ENCODE measurements at places on chromosomes 3 and 15.

DNA sequence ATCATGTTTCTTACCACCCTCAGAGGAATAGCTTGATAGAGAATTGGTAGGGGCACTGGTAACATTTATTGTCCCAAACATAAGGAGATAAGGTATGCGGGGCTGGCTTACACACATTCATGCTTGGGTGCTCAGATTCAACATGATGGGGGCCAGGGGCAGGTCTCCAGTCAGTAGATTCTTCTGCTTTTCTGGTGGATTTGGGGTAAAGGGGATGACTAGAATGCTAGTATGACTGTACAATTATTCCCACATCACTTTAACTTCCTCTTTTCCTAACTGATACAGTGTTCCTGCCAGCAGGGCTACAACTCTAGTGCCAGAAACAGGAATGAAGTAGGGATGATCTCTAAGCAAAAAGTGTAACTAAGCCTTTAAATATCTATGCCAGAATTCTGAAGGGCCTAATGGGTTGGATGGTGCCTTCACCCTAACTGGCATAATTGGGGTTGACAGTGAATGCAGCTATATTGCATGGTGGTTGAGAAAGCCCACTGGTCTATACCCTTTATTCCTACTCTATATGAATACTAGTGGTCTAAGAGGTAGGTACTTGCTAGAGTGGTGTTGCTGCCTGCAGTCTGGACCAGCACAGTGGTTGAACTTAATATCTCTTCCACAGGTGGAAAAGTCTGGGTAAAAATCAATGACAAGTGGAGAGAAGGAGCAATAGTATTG is 117.4 kb downstream of the IL12A start:
- no peak for DNase-seq

- no peak for DNase-seq
Observed at GRCh38 chr3:174614036-174614435, 245.1 kb upstream of the NAALADL2 start.

DNA sequence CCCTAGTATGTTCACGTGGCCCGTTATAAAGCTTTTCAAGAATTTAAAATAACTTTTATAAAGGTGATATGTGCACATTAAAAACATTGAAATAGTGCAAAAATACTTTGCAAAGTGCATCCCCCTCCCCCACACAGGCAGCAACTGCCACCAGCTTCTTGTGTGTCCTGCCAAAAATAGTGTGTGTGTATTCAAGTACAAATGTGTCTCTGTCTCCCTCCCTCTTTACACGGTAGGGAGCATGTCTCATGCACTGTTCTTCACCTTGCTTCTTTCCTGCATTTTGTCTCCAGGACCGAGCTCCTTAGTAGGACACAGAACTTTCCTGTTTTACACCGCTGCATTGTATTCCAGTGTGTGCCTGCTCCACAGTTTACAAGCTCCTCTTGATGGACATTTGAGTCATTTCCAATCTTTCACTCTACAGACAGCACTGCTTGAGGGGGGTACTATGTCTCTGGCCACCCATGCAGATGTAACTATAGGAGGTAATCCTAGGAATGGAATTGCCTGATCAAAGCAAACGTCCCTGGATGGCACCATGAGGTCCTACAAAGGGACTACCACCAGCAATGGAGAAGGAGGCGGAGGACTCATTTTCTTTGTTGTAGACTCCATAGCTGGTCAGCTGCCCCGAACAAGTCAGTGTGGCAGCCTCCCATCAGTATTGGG is 52.4 kb downstream of the SLC6A6 start:
- DNase-seq = no peak

DNA sequence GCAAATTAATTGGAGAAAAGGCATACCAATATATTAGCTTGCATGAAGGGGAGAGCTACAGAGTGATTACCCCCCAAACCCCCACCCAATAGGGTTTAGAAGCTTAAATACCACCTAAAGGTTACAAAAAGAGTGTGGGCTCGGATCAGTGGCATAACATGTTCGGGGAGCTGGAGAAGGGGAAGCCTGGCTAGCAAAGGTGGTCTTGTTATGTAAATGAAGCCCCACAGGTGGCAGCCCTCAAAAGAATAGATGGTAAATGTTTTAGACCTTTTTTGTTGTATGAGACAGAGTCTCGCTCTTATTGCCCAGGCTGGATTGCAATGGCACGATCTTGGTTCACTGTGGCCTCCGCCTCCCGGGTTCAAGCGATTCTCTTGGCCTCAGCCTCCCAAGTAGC is 10.9 kb upstream of the PXK start:
- no peak for DNase-seq

DNA sequence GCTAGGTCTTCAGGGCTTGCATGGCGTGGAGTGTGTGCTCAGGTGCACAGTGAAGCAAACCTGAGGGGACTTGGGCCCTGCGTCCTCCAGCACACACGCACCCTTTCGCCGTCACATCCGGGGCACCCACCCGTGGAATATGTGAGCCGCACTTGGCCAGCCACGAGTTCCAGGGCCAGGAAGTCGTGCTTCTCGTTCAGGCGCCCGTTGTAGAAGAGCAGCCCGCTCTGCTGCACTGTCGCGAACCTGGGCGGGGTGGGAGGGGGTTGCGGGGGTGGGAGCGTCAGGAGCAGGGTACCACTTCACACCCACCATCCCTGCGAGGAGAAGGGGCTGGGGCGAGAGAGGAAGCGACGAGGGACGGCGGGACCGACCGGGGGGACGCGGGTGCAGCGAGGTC is 7.1 kb downstream of the CELSR3 start:
- DNase-seq = peak; percentile 45

DNA sequence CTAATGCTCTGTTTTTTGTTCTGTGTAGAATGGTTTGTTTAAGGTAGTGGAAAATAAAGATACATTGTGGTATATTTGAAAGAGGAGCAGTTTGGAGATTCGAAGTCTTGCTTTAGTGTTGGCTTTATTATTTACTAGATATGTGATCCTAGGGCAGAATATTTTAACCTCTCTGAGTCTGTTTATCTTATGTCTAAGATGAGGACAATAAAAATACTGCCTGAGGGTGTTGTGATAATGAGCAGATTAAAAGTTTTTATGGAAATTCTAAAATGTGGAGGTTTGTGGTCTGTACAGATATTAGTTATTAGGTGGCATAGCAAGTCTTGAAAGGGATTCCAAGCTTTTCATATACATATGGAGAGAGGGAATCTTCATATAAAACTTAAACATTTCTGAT is 15.0 kb downstream of the TCF12 start:
- DNase-seq = no peak

- DNase-seq = no peak
Observed at GRCh38 chr3:15220661-15221060, 14.6 kb downstream of the CAPN7 start.

GRCh38 chr3:184282941-184283340 is 7.1 kb downstream of the ECE2 start:
- DNase-seq = no peak

- no peak for DNase-seq
Observed at GRCh38 chr15:52518487-52519371, 10.0 kb downstream of the MYO5A start.

DNA sequence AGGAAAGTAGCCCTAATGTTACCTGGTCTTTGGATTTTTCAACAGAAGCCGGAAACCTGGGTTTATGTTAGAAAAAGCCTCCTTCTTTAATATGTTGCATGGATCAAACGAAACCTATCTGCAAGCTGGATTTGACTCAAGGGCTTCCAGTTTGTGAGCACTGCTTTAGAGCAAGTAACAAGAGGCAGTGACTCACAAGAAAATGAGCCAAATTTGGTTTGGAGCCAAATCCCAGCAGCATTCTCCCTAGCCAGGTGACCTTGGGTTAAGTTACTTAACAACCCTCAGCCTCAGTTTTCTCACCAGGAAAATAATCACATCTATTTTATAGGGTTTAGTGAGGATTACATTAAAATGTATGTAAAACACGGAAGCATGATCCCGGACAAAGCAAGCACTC is 215.2 kb upstream of the PRICKLE2 start:
- DNase-seq = no peak

All from effector CD8-positive, alpha-beta T cell (primary cell).